ENCODE measurements at places on chromosomes 7 and 10. TPM values are rescaled to one million over a fixed set of nuclear protein-coding genes. Genes with fewer than 3 reads are reported as not detected.

- peaks cover 2% of the 10 kb centered on the region for H3K27me3 ChIP-seq
- H3K4me3 ChIP-seq: no peak overlapping the region
- no peaks in the 10 kb centered on the region for H3K36me3 ChIP-seq
- no peak overlapping the region for H3K27ac ChIP-seq
- no peak for DNase-seq
- no peaks in the 10 kb centered on the region for H3K4me1 ChIP-seq
These were observed 75.4 kb downstream of the PROSER2 start for GRCh38 chr10:11898372-11899066.

DNA sequence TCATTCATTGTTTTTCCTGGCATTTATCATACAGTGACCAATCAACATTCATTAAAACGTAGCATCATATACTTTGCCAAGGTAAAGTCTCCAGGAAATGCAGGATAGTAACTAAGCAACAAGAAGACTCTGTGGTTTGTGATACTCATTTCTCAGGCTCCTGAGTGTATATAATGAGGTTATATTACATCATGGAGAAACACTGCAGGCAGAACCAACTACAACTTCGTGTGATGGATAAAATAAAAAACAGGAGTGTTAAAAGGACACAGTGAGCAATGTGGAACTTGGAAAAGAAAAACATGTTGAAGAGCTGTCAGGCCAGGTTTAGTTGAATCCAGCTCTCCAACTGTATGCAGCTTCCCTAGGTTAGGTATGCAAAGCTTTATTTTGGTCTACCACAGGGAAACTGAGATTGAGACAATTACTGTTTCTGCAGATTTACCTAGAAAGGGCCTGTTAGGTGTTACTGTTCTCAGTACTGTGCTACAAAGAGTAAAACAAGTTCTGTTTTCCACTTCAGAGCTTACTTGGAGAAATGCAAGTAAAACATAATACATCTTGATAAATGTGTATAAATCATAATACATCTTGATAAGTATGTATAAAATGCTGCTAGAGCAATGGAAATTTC lies 7.8 kb upstream of the CCNY start:
- no peak overlapping the region for H3K27ac ChIP-seq
- H3K36me3 ChIP-seq: peaks cover 17% of the 10 kb centered on the region
- no peak for DNase-seq
- no peak overlapping the region for H3K4me3 ChIP-seq
- peaks cover 13% of the 10 kb centered on the region for H3K4me1 ChIP-seq
- no peaks in the 10 kb centered on the region for H3K27me3 ChIP-seq

DNA sequence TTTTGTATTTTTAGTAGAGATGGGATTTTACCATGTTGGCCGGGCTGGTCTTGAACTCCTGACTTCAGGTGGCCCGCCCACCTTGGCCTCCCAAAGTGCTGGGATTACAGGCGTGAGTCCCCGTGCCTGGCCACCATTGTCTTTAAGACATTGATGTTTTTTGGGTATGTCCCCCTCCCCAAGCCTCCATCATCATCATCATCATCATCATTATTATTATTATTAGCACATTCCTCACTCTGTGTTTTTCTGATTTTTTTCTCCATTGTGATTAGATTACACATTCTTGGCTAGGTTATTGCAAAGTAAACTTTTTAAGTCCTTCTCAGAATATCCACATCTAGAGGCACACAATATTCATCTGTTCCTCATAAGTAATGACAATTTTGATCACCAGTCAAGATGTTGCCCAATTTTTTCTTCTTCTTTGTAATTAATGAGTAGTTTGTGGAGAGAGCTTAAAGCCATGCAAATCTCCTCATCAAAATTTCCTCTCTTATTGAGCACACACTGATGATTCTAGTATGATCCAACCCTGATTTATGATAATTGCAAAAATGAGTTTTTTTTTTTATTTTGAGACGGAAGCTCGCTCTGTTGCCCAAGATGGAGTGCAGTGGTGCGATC lies 47.5 kb downstream of the EPC1 start:
- no peak overlapping the region for H3K27ac ChIP-seq
- H3K4me1 ChIP-seq: peaks cover 15% of the 10 kb centered on the region
- H3K4me3 ChIP-seq: no peak overlapping the region
- peaks cover 65% of the 10 kb centered on the region for H3K36me3 ChIP-seq
- no peaks in the 10 kb centered on the region for H3K27me3 ChIP-seq
- DNase-seq: no peak

ZCWPW1 gene
- 10.8 TPM for total RNA-seq

UCMA gene
- not detected for total RNA-seq

- H3K4me1 ChIP-seq: peaks cover 37% of the 10 kb centered on the region
- no peaks in the 10 kb centered on the region for H3K27me3 ChIP-seq
- H3K36me3 ChIP-seq: peaks cover 46% of the 10 kb centered on the region
- peak overlapping the region; percentile 88 for H3K27ac ChIP-seq
- no peak for DNase-seq
- peak overlapping the region; percentile 99 for H3K4me3 ChIP-seq
These were observed 662 bp downstream of the POLR3A start for GRCh38 chr10:78028438-78029268.

- no peaks in the 10 kb centered on the region for H3K27me3 ChIP-seq
- DNase-seq: no peak
- peaks cover 4% of the 10 kb centered on the region for H3K4me1 ChIP-seq
- no peak overlapping the region for H3K27ac ChIP-seq
- no peak overlapping the region for H3K4me3 ChIP-seq
- H3K36me3 ChIP-seq: no peaks in the 10 kb centered on the region
These were observed 32.9 kb downstream of the AUTS2 start for GRCh38 chr7:69631131-69631530.

DNA sequence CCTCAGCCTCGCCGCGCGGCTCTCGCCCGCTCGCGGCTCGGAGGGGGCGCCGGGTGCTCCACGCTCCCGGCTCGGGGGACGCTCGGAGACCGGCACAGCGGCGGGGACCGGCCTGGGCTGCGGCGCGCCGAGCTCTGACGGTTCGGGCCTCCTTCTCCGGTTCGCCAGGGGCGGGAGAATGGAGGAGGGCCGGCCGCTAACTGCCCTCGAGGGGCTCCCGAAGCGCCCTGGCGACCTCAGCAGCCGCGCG lies 232 bp upstream of the GRID1 start:
- no peak for DNase-seq
- no peaks in the 10 kb centered on the region for H3K36me3 ChIP-seq
- H3K27ac ChIP-seq: no peak overlapping the region
- H3K4me3 ChIP-seq: peak overlapping the region; percentile 11
- H3K4me1 ChIP-seq: peaks cover 22% of the 10 kb centered on the region

MCM7 gene
- total RNA-seq: 104 TPM

DNA sequence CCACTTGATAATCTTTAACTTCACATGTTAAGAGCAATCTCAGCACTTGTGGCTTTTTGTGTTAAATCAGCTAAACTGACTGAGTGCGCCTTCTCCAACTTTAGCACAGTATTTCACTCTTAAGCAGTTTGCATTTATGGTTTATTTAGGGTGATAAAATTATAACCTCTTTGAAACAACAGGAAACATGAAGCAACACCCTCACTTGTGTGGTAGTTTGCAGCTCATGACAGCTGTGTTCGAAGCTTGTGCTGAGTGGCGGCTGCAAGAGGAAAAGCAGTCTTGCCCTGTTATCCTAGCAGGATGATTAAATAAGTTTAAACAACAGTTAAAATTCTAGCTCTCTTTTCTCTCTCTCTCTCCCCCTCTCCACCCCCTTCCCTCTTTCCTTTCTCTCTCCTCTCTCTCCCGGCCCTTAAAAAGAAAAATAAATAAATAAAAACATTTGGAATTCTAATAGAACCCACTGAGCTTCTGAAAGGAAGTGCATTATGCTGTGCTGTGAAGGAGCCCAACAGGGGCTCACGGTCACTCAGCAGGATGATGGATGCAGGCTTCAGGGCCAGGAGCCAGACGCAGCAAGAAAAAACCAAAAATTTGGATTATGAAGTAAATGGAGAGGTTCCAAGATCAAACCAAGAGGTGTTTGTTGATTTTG lies 25.2 kb downstream of the OGDH start:
- peaks cover 19% of the 10 kb centered on the region for H3K36me3 ChIP-seq
- peak overlapping the region; percentile 47 for H3K4me3 ChIP-seq
- H3K4me1 ChIP-seq: peaks cover 77% of the 10 kb centered on the region
- no peaks in the 10 kb centered on the region for H3K27me3 ChIP-seq
- no peak for DNase-seq
- peak overlapping the region; percentile 96 for H3K27ac ChIP-seq

CYP2C19 gene
- not detected for total RNA-seq

RRP12 gene
- 61.8 TPM for total RNA-seq

SLC16A12 gene
- not detected for total RNA-seq

HERC4 gene
- total RNA-seq: 84.2 TPM

DNA sequence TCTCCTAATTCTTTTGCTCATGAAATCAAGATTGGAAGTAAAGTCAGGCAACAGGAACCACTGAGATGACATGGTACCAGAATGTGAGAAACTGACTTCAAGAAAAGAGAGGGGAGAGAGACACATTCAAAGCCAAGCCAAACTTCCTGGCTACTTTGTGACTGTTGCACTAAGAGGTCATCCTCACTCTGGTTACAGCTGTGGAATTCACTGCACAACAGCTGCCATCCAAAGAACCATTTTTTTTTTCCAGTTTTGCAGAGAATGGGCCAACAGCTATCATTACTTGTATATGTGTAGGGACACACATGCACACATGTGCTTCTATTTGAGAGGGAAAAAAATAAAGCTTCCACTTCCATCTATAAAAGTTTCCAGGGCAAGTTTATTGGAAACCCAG lies 203.5 kb downstream of the GLI3 start:
- H3K36me3 ChIP-seq: no peaks in the 10 kb centered on the region
- H3K4me3 ChIP-seq: no peak overlapping the region
- no peaks in the 10 kb centered on the region for H3K4me1 ChIP-seq

GRCh38 chr7:151795168-151795811 lies 81.6 kb downstream of the PRKAG2 start:
- H3K27me3 ChIP-seq: no peaks in the 10 kb centered on the region
- H3K4me1 ChIP-seq: peaks cover 28% of the 10 kb centered on the region
- H3K36me3 ChIP-seq: no peaks in the 10 kb centered on the region
- peak overlapping the region; percentile 62 for H3K27ac ChIP-seq
- DNase-seq: no peak

DNA sequence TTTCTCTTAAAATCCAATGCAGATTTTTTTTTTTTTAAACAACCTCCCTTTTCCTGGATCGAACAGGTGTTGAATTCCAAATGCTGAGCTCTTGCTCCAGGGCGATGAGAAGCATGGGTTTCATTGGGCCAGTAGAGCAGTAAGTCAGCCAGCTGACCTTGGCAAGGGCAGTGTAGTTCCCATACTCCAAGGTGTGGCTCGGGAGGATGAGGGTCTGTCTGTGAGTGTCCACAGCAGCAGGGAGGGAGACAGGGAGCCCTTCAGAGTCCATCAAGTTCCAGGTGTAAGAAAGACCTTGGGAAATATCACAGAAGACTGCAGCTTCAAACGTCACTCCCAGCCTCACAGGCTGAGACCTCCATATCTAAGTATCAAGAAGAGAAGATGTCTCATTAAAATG lies 50.4 kb downstream of the PKD1L1 start:
- no peaks in the 10 kb centered on the region for H3K36me3 ChIP-seq
- H3K27me3 ChIP-seq: peaks cover 2% of the 10 kb centered on the region
- no peak overlapping the region for H3K27ac ChIP-seq
- H3K4me1 ChIP-seq: no peaks in the 10 kb centered on the region
- no peak overlapping the region for H3K4me3 ChIP-seq

ABCC2 gene
- 2.9 TPM for total RNA-seq

DNA sequence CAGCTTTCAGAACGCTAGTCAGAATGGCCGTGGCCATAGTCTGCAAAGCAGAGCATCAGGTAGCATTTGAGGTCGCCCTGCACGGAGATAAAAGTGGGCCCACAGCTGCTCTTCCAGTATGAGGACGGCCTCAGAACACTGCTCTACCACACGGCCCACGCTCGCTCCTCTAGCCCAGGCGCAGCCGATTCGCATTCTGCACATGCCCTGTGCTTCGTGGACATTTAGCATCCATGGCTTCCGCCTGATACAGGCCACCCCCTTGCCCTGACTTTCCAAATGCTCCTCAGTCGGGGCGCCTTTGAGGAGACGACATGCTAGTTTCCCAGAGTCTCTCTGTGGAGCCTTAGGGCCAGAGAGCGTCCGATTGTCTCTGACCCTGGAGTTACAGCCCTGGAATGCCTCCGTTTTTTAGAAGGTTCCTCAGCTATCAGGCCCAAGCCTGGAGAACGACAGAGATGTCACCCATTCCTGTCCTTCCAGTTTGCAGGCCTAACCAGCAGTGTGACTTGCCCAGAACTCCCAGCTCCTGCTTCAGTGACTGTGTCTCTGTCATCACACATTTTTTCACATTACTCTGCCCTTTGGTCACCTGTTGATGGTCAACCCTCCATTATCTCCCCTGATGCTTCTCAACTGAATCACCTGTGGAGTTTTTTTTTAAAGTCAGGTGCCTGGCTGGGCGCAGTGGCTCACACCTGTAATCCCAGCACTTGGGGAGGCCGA lies 14.3 kb downstream of the STRA8 start:
- no peak for DNase-seq
- H3K4me3 ChIP-seq: no peak overlapping the region
- H3K36me3 ChIP-seq: no peaks in the 10 kb centered on the region
- no peaks in the 10 kb centered on the region for H3K4me1 ChIP-seq

DNA sequence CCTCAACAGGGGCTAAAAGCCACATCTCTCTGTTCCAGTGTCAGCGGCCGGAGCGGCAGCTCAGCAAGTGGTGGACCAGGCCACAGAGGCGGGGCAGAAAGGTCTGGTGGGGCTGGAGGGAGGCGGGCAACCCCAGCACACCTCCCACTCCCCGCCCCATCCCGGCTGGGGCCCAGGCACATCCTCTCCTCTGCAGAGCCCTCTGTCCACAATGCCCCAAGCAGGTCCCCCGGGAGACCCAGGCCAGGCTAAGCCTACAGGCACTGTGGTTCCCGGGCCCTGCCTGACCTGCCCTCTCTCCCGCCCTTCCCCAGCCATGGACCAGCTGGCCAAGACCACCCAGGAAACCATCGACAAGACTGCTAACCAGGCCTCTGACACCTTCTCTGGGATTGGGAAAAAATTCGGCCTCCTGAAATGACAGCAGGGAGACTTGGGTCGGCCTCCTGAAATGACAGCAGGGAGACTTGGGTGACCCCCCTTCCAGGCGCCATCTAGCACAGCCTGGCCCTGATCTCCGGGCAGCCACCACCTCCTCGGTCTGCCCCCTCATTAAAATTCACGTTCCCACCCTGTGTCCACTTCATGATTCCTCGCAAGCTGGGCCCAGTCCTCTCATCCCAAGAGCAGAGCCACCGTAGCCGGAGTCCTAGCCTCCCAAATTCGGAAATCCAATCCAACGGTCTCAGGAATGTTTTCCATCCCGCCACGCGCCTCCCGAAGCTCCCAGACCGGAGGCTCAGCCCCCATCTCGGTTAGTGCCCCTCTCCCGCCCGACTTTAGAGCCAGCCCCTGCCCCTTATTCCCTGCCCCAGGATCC lies 2.1 kb downstream of the ADIRF start:
- no peak for DNase-seq
- H3K27ac ChIP-seq: peak overlapping the region; percentile 86
- H3K36me3 ChIP-seq: no peaks in the 10 kb centered on the region
- H3K4me3 ChIP-seq: peak overlapping the region; percentile 87
- H3K27me3 ChIP-seq: peaks cover 4% of the 10 kb centered on the region
- peaks cover 37% of the 10 kb centered on the region for H3K4me1 ChIP-seq

GRCh38 chr10:10995120-10995519 lies 22.6 kb upstream of the CELF2 start:
- H3K27me3 ChIP-seq: peaks cover 25% of the 10 kb centered on the region
- no peaks in the 10 kb centered on the region for H3K36me3 ChIP-seq
- DNase-seq: no peak
- no peak overlapping the region for H3K4me3 ChIP-seq
- no peak overlapping the region for H3K27ac ChIP-seq
- no peaks in the 10 kb centered on the region for H3K4me1 ChIP-seq

Measured in activated B cell treated with CpG ODN at 0.5 μM for 24 hours (primary cell).